ENCODE measurements at places on chromosomes 16 and 17.

DNA sequence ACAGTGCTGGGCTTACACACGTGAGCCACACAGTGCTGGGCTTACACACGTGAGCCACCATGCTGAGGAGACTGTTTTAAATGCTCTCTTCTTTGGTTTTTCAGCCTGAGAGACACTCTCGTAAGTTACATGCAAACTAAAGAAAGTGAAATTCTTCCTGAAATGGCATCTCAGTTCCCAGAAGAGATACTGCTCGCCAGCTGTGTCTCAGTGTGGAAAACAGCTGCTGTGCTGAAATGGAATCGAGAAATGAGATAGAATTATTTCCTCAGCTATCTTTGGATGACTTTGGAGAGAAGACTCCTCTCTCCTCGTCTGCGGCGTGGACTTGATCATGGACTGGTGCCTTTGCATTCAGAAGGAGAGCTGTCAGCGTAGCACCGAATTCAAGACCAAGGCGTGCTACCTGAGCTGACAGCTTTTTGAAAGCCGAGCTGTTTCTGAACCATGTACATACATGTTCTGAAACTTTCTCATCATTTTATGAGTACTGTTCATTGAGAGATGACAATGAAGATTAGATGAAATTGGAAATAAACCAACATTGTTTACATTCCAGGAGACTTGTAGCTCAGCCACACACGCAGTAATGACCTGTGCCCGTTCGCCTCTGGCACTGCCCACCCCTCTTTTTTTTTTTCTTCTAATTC lies 21.6 kb upstream of the ENDOV start:
- DNase-seq: no peak

DNA sequence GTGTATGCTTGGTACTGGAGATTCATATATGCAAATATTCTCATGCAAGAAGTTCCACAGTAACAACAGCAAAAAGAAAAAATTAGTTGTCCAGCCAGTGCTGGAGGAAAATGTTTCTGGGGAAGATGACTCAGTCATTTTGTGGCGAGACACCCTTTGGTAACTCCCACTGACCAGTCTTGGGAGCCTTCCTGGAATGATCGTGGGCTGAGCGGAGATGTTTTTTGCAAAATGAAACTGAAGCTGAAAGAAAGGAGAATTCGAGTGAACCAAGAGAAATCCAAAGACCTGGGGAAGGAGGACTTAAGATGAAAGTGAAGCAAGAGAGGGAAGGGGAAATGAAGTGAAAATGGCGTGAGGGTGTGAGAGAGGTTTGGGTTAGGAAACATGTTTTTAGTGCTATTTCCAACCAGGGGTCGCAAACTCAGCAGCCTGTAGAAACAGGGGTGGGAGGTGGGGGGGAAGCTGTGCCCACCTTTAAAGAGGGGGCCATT lies 5.2 kb downstream of the ITPRIPL2 start:
- no peak for DNase-seq

- DNase-seq: peak; percentile 47
Measured at GRCh38 chr17:27651411-27652345, 20.7 kb downstream of the LGALS9 start.

- no peak for DNase-seq
Measured at GRCh38 chr17:54974759-54975158, 6.2 kb downstream of the STXBP4 start.

GRCh38 chr17:56752263-56752836 lies 81.4 kb downstream of the C17orf67 start:
- DNase-seq: no peak

DNA sequence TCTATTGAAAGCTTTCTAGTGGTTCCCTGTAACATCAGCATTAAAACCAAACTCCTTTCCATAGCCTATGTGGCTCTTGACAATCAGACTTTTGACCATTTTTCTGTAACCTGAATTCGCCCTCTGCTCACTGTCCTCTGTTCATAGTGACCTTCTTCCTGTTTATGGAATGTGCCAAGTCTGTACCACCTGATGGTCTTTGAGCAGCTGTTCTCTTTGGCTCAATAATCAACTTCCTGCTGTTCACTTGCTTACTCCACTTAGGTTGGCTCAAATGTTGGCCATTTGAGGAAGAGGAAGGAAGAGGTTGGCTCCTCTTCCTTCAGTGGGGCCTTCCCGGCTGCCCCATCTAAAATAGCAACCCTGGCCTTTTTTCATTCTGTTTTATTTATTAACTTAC lies 251.5 kb downstream of the CA10 start:
- no peak for DNase-seq

DNA sequence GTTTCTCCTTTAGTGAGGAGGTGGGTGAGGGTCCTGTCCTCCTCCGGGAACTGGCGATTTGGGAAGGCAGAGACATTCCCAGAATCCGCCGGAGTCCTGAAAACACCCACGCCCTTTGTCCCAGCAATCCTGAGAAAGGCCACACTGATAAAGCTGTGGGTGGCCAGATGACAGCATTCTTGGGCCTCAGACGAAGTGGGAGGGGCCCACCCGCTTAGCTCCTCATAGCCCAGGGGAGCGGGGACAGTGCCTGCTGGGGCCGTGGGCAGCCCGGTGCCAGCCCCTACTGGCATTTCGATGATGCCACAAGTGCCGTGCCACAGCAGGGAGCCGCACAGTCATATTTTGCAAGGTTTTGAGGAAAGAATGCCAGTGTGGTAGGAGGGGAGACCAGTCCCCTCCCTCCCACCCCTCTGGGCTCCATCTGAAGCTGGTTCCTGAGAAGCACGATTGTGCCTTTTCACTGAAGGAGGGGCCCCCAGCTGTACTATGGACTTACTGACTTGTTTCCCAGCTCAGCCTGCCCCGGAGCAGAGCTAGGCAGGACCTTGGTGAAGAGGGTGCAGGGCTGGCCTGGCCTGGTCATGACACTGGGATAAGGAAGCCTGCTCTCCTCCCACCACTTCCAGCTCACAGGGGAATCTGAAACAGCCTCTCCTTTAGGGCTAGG lies 20.9 kb upstream of the MPRIP start:
- DNase-seq: no peak

- no peak for DNase-seq
Measured at GRCh38 chr16:87585442-87586200, 16.7 kb upstream of the JPH3 start.

DNA sequence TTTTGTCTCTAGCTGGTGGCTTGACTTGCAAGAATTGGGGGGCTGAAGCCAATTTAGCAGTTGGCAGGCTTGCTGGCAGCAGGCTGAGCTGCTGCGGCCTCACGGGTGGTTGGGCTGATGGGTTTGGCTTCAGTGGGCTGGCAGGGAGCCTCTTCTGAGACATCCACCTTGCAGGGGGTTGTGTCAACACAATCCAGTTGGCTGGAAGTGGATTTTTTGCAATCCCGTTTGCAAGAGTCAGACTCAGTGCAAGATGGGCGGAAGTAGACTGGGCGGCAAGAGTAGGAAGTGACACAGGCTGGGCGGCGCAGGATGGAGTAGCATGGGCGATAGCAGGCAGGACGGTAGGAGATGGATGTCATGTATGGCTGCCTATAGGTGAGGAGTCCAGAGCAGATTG lies 1.5 kb downstream of the KRTAP16-1 start:
- DNase-seq: no peak

DNA sequence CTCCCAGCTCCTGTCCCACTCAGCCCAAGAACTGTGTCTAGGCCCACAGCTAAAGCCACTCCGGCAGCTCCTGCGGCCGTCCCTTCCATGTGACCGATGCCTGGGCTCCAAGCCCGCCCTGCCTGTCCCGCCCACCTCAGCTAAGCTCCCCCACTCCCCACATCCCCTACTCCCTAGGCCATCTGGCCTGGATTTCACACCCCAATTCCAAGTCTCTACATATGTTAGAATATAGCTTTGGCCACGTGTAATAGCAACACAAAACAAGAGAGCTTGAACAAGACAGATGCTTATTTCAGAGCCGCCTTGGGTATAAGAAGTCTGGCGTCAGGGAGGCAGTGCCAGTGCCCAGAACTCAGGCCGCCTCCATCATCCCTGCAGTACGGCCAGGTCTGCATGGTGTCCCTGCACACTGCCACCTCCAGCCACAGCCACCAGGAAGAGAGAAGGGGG lies 30.0 kb upstream of the USP22 start:
- no peak for DNase-seq

DNA sequence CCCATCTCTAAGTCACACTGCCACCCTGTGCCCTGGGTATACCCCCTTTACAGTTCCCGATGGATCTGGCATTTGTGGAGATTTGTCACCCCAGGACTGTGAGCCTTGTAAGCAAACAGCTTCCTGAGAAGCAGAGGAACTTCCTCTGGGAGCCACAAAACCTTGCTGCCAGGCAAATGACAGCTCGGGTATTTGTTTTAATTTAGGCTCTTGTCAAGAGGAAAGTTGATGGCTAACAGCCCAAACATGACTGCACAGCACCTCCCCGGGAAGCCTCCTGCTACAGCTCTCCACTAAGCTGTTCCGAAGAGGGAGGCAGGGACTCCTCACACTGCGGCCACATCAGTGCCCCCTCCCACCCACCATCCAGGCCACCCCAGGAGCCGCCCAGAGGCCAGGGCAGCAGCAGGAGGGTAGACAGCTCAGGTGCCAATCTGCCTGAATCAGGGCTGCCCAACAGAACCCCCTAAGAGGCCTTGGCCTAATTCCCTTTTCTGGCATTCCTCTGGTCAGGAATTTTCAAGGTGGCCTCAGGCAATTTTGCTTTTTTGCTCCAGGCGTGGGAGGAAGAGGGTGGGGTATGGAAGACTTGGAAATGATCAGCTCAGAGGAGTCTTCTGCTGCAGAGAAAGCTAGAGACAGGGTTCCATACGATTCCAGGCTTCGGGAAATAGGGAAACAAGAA lies 2.6 kb downstream of the ABR start:
- DNase-seq: no peak

DNA sequence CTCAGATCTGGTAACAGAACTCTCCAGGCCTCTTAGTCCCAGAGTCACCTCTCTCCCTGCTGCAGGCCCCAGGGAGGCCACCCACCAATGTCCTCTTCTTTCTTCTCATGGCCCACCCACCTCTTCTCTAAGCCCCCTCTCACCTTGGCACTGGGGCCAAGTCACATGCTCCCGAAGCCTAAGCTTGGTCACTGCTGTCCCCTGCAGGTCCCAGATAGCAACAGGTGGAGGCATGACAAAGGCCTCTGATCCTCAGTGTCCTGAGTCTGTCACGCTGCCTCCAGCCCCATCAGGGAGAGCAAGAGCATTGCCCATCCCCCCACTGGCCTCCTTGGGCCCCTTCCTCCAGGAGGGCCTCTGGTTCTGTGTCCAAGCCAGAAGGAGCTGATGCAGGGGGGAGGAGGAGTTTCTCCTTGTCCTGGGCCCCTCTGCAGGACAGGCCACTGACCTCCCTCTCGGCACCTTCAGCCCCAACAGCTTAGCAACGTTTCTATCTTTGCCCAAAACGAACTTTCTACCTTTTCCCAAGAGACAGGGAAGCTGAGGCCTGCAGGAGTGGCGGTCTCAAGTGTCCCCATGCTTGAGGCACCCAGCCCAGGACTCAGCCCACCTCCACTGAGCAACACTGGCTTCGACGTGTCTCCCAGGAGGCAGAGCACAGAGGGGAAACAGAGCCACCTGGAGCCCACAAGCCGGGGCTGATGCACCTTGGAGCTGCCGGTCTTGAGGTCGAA lies 8.6 kb downstream of the P2RX1 start:
- no peak for DNase-seq

- no peak for DNase-seq
Measured at GRCh38 chr17:77831474-77832179, 126.9 kb upstream of the TNRC6C start.

DNA sequence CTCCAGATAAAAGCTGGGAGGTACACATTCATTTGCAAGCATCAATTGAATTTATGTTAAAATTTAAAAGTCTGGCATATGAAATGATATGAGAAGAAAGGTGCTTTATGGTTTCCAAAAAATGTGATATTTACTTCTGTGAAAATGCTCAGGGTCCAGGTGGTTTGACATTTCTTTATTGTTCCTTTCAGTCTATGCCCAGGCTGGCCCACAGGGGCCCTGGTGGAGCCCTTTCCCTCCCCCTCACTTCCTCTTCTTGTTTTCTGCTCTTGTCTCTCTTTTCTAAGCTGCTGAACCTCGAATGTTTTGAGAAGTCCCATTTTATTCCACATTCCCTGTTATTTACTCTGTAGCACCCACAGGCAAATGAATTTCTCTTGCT lies 127.8 kb downstream of the HS3ST3B1 start:
- no peak for DNase-seq

DNA sequence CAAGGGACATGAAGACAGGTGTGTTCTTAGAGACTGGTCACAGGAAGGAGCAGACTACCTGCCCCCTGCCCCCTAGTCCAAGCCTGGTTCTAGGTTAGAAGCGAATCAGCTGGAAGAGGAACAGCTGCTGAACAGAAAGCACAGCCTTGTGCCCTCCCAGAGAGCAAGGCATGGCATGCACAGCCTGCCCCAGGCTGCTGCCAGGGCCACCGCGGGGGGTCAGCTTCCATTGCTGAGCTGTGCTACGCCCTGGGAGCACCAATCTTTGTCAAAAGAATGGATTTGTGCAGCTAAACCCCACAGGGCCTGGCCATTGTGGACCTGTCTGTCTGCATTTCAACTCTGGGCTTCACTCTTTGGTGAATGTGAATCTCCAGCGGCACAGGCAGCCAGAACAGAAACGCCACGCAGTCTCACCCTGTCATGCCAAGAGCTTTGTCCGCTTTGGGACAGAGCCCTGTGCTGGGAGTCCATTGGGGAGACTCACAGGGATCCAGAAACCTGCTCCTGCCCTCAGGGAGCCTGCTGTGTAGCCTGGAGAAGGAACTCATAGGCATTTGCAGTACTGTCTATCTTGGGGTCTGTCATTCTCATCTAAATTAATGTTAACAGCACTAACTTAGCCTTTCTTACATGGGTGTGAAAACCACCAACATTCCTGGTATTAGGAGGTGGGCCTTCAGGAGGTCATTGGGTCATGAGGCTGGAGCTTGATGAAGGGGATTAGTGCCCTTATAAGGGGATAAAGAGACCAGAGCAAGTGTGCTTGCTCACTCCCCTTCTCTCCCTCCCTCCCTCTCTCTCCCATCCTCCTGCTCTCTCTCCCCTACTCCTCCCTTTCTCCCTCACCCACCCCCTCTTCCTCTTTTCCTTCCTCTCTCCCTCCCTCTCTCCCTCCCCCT lies 25.6 kb upstream of the CDRT4 start:
- DNase-seq: no peak

DNA sequence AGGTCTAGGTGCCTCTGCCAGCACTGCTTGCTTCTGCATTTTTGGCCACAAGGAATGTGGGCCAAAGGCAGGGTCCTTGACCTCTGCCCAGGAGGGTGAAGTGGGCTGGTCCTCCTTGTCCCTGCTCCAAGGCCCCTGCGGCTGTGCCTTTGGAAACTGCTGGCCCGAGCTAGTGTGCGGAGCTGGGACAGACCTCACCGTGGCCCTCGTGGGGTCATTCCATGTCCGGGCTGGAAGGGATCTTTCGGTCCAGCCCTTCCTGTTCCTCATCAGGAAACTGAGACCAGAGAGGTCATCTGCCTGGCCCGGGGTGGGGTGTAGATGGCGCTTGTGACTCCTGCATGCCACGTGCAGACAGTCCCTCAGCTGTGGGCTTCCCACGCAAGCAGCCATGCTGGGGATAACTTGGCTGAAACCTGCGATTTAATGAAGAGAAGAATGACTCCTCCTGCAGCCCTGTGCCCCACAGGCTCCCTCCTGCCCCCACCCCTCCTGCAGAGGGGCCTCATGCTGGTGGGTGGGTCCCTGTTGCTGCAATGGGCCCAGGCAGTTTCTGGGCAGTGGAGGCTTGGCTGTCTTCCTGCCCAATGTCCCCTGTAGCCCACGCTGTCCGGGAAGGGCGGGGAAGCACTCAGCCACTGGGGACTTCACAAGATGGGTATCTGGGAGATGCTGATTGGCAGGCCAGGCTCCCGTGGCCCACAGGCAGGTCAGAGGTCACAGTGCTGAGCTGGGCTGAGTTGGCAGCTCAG lies 245.2 kb downstream of the SEC14L1 start:
- no peak for DNase-seq
